ENCODE measurements at places on chromosomes 2 and 18.

DNA sequence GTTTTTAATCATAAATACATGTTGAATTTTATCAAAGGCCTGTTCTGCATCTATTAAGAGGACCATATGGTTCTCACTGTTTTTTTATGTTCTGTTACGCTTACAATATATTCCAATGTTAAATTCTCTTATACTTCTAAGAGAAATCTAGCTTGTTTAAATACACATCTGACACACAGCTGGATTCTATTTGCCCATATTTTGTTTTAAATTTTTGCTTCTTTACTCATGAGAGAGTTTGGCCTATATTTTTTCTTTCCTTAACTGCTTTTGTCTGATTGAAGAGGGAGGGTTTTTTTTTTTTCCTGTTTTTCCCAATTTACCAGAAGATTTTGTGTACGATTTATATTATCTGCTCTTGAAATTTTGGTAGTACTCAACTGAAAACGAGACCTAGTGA is 34.9 kb downstream of the RNF144A start:
- DNase-seq, result no peak

GRCh38 chr2:191691016-191691735 is 13.2 kb downstream of the NABP1 start:
- DNase-seq, result peak; percentile 34

- DNase-seq, result no peak
Measured at GRCh38 chr2:86062043-86062442, 43.6 kb downstream of the POLR1A start.

DNA sequence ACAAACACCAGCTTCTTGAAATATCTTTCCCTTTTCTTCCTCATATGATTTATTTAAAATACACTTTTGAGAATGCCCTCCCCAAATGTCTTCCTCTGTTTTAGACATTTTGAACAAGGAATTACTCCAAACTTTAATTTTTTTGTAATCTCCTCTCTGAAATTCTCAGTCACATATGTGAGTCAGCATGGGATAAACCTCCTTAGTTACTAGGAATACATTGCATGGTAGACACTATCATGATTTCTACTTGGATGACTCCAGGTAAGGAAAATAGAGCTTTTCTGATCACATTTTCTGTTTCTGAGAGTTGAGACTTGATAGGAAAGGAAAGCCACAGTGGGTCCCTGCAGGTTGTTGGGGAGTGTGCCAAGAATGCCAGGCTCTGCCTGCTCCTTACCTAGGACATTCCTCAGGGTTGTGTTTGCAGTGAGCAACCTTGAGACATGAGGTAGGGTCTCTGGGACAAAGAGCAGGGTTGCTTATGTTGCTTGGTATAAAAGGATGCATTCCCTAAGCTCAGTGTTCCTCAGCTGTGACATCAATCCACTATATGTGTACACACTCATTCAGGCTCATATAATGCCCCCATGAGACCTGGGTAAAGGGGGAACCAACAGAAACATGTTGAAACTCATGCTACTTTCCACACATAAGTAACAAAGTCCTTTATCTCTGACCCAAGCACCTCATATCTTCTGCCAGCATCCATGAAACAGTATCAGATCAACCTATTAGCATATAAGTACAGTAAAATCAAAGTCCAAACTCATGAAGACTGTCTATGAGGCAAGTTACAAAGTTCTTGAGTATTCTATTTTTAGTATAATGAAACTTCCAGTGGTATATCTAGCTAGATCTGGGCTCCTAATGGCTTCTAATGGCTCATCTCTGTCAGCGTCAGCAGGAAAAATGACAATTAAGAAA is 112.8 kb upstream of the SCN1A start:
- no peak for DNase-seq

- DNase-seq, result peak; percentile 81
Measured at GRCh38 chr2:227482638-227483340, 10.8 kb downstream of the AGFG1 start.

DNA sequence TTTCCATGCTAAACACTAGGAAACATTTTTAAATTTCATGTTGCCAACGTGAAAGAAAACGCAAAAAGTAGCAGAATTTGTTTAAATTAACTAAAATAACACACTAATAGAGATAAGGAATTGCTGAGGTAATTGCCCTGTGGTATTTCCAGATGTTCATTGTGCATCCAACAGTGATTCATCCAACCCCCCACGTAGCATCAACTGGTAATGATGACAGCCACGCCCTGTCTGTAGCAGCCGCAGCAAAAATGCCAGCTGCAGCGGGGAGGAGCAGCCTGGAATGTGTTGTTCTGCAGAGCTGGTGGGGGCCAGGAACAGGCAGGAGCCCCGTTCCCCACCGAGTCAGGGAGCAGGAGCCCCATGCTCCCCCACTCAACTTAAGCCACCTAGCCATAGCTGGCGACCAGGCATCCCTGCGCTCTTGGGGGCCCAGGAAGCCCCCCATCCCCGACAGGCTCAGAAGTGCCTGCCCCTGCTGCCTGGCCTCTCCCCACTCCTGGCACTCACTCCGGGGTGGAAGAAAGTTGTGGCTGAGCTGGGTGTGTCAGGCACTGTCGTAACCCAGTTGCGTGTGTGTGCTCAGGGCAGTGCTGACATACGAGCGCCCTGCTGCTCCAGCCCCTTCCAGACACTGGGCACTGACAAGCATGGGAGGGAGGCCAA is 695.1 kb upstream of the ACVR2A start:
- DNase-seq, result peak; percentile 45

DNA sequence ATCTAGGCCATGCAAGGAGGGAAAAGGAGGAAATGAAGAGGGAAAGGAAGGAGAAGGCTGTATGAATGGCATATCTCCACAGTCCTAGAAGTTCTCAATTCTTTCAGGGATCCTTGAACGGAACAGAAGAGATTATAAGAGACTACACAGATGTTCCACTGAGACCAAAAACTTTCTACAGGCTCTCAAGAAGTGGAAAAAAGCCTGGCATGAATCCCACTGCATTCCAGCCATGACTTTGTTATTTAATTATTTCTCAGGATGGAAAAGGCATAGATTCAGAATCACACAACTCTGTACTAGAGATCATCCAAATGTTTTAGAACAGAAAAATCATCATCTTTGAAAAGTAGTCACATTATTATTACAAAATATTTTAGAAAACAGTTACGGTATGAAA is 131.7 kb upstream of the CDH20 start:
- DNase-seq, result no peak

- no peak for DNase-seq
Measured at GRCh38 chr18:37199741-37200140, 365.9 kb downstream of the CELF4 start.

DNA sequence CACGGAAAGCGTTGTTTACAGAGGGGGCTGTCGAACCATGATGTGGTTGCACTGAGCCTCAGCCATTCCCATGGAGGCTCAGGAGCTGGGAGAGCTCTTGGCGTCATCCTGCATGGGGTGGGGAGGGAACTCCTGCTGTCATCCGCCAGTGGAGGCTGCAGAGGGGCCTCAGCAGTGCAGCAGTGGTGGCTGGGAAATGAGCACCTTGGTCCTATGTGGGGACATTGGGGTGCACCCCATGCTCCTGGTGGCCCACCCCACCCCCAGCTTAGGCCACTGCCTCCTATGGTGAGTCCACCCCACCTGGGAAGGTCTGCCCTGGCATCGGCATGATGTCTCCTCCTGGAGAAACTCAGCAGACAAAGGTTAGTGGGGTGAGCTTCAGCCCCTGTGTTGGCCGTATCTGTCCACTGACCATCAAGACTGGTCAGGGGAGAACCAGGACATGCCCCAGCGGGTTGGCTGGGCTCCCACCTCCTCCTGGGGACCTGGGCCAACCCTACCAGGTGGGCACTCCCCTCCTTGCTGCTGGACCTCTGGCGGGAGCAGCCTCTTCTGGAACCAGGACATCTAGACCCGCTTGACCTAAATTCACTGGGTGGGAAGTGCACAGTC is 67.8 kb upstream of the HDAC4 start:
- no peak for DNase-seq

- peak; percentile 43 for DNase-seq
Measured at GRCh38 chr2:241412144-241412543, 56.1 kb downstream of the FARP2 start.

DNA sequence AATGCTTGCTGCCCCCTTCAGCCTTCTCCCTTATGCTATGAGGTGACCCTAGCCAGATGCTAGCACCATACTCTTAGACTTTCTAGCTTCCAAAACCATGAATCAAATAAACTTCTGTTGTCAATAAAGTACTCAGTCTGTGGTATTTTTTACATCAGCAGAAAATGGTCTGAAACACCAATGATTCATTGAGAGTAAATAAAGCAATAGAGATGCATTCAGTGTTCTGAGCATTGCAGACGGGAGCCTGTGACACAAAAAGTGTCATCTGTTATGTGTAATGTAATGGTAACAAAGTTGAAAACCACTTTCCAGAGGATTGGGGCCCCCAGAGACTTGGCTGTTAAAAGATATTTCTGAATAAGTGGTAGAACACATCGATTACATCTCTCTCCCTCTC is 758.0 kb upstream of the NRXN1 start:
- DNase-seq, result no peak

- no peak for DNase-seq
Measured at GRCh38 chr2:73896362-73897239, 3.8 kb downstream of the ACTG2 start.

DNA sequence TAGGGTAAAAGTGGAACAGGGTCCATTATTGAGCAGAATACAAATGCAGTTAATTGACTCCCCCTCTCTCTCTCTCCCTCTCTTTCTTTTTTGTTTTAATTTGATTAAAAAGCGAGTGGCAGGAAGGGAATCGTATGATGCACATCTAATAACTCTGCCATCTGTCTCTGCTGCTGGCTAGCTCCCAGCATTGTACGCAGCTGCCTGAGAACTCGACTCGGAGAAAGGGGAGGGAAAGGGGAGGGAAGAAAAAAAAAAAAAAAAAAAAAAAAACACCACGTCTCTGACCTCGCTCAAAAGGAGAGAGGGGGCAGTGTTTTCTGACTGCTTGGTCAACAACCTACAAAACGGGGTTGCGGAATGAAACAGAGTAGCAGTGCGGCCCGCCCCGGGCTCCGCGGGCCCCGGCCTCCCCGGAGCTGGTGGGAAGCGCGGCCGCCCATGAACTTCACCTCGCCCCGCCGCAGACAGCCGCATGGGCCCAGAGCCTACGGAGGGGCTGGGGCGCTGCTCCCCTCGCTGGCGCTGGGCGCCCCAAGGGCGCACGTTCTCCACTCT is 265.7 kb downstream of the TCF4 start:
- DNase-seq, result peak; percentile 100

GRCh38 chr18:50679656-50680055 is 119.8 kb downstream of the MAPK4 start:
- DNase-seq, result no peak

DNA sequence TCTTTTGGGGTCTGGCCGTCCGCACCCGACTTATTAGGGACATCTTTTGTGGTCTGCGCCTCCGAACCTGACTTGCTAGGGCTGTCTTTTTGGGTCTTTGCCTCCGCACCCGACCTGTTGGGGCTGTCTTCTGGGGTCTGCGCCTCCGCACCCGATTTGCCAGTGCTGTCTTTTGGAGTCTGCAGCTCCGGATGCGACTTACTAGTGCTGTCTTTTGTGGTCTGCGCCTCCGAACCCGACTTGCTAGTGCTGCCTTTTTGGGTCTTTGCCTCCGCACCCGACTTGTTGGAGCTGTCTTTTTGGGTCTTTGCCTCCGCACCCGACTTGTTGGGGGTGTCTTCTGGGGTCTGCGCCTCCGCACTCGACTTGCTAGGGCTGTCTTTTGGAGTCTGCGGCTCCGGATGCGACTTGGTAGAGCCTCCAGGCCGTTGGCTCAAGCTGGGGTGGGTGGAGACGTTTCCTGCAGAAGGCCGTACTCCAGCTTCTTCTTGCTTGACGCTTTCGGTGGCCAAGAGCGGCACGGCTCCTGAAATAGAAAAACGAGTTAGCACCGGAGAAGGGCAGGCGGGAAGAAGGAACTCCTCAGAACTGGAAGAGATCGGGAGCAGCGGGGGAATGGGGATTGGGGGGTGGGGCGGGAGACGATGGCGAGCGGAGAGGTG is 498 bp downstream of the TGOLN2 start:
- DNase-seq, result peak; percentile 40

DNA sequence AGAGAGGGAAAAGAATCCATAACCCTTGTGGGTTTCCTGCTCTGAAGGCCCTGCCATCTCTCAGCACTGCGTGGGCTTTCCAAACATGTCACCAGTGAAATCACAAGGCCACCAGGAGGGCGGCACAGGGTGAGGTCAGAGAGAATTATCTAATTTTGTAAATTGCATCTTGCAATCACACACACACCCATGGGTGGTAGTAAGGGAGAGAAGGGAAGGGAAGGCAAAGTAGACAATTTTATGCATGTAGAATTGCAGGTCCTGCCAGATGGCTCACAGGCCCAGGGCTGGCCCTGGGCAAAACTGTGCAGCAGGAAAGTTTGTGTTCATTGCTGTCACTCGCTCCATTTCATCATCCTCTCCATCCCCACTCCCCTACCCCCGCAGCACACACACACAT is 21.0 kb upstream of the ZBTB7C start:
- DNase-seq, result no peak

DNA sequence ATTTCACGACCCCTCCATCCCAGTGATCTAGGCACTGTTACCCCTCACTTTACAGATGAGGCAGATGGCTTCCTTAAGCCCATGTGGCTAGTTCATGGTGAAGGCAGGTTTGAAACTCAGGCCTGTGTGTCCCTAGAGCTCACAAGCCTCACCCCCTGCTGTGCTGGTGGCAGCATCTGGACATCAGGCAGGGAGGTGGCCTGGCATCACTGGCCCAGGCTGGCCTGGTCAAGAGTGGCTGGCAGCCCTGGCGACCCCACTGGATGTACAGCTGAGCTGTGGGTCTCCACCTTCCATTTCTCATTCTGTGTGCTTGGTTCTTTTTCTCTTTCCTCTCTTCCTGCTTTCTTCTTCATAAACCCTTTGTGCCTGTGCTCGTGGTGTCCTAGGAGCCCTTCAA is 56.3 kb downstream of the BOLA3 start:
- no peak for DNase-seq

DNA sequence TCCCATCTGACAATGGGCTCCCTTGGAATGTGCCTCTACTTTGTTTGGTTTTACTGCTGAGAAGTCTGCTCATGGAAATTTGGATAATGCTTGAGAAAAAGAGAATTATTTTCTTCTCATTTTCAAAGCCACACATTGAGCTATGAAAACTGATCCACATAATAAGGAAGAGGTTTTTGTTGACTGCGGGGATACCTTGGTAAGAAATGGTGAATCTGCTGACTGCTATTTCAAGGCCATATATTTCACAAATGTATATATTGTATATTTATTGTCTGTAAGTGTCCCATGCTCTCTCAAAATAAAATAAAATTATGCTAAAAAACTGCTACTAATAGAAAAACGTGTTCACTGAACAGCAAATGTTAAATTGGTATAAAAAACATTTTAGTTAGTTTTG is 15.1 kb downstream of the SH3YL1 start:
- DNase-seq, result no peak

GRCh38 chr18:13217971-13218367 is 591 bp upstream of the LDLRAD4 start:
- DNase-seq, result peak; percentile 70

DNA sequence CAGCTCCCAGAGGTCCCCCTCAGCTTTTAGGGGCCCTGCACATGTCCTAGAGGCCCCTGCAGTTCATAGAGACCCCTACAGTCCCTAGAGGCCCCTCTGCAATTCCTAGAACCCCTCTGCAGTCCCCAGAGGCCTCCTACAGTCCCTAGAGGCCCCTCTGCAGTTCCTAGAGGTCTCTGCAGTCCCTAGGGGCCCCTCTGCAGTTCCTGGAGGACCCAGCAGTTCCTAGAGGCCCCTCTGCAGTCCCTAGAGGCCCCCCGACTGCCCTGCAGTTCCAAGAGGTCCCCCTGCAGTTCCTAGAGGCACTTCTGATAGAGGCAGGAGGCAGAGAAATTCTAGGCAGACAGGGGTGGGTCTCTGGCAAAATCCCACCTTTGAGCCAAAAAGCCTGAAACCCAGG is 35.4 kb downstream of the MC2R start:
- no peak for DNase-seq

- DNase-seq, result no peak
Measured at GRCh38 chr2:29155578-29155977, 40.4 kb downstream of the CLIP4 start.
